ENCODE measurements at places on chromosomes 2 and 18. TPM values are rescaled to one million over a fixed set of nuclear protein-coding genes. Genes with fewer than 3 reads are reported as not detected.

The RIT2 gene
- not detected for total RNA-seq

- no peaks in the 10 kb centered on the region for H3K4me1 ChIP-seq
- no peak overlapping the region for H3K27ac ChIP-seq
- H3K36me3 ChIP-seq, result no peaks in the 10 kb centered on the region
- H3K4me3 ChIP-seq, result no peak overlapping the region
- DNase-seq, result no peak
- H3K27me3 ChIP-seq, result no peaks in the 10 kb centered on the region
Measured at GRCh38 chr2:191299010-191299409, 53.8 kb downstream of the MYO1B start.

GRCh38 chr18:36505665-36506064 lies 208.2 kb downstream of the FHOD3 start:
- H3K36me3 ChIP-seq, result peaks cover 2% of the 10 kb centered on the region
- H3K27ac ChIP-seq, result no peak overlapping the region
- H3K27me3 ChIP-seq, result no peaks in the 10 kb centered on the region
- no peak for DNase-seq
- no peaks in the 10 kb centered on the region for H3K4me1 ChIP-seq
- no peak overlapping the region for H3K4me3 ChIP-seq

DNA sequence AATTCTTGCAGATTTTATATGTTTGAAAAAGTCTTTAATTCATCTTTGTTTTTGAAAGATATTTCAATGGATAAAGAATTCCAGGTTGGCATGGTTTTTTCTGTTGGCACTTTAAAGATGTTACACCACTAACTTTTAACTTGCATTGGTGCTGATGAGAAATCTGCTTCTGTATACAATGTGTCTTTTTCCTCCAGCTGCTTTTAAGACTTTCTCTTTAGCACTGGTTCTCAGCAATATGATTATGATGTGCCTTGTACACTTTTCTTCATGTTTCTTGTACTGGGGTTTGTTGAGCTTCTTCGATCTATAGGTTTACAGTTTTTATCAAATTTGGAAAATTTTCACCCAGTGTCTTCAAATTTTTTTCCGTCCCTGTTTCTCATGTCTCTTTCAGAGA lies 29.2 kb downstream of the PECR start:
- no peaks in the 10 kb centered on the region for H3K27me3 ChIP-seq
- H3K36me3 ChIP-seq, result no peaks in the 10 kb centered on the region
- peaks cover 14% of the 10 kb centered on the region for H3K4me1 ChIP-seq
- H3K4me3 ChIP-seq, result no peak overlapping the region
- H3K27ac ChIP-seq, result no peak overlapping the region

- no peak for DNase-seq
- no peak overlapping the region for H3K4me3 ChIP-seq
- H3K4me1 ChIP-seq, result no peaks in the 10 kb centered on the region
- H3K27ac ChIP-seq, result no peak overlapping the region
- H3K36me3 ChIP-seq, result no peaks in the 10 kb centered on the region
- no peaks in the 10 kb centered on the region for H3K27me3 ChIP-seq
Measured at GRCh38 chr2:166180951-166181812, 53.4 kb upstream of the SCN1A start.

- H3K27me3 ChIP-seq, result no peaks in the 10 kb centered on the region
- no peaks in the 10 kb centered on the region for H3K36me3 ChIP-seq
- no peaks in the 10 kb centered on the region for H3K4me1 ChIP-seq
Measured at GRCh38 chr18:31819106-31819924, 58.6 kb upstream of the SLC25A52 start.

DNA sequence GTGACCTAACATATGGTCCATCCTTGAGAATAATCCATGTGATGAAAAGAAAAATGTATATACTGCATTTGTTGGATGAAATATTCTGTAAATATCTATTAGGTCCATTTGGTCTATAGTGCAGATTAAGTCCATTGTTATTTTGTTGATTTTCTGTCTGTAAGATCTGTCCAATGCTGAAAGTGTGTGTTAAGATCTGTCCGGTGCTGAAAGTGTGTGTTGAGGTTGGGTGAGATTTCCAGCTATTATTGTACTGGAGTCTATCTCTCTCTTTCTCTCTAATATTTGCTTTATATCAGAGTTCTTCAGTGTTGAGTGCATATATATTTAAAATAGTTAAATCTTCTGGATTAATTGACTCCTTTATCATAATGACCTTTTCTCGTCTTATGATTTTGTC lies 828.8 kb upstream of the CRIM1 start:
- no peaks in the 10 kb centered on the region for H3K36me3 ChIP-seq
- no peak overlapping the region for H3K4me3 ChIP-seq
- H3K27ac ChIP-seq, result no peak overlapping the region
- no peaks in the 10 kb centered on the region for H3K27me3 ChIP-seq
- H3K4me1 ChIP-seq, result no peaks in the 10 kb centered on the region

GRCh38 chr18:11800566-11801334 lies 50.5 kb upstream of the CHMP1B start:
- H3K27me3 ChIP-seq, result no peaks in the 10 kb centered on the region
- H3K36me3 ChIP-seq, result no peaks in the 10 kb centered on the region
- DNase-seq, result no peak
- H3K4me1 ChIP-seq, result no peaks in the 10 kb centered on the region
